GDM1 (cell line): ENCODE measurements at places on chromosomes 11 and 22.
A peak's percentile ranks its signal among the peaks of the same experiment; 100 is the strongest.

DNA sequence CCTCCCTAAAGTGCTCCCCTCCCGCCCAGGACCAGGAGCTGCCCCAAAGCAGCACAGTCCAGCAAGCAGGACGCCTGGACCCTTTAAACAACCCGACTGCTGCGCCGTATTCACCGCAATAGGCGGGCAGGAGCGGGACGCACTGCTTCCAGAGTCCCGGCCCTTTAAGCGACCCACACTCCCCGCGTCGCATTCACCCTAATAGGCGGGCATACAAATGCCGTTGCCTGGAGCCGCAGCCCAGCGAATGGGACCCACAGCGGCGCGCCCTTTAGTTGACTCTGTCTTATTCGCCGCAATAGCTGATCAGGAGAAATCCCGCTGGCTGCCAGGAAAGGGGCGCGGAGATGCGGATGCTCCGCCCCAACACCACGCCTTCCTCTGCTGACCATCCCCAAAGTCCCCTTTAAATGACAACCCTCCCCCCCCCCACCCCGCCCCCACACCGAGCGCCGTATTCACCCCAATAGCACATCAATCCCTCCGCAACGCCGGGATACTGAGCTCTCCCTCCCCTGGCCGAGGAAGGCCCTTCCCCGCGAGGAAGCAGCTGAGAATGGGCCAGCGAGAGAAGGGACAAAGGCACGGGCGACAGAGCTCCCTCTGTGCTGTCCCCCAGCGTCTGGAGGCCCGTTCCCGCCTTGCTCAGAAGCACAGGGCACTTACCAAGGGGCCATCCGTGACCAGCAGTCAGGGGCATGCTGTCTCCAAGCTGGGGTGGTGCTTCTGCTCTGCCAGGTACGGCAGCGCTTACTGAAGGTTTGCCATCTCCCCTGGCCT is 4.7 kb downstream of the OSBPL5 start:
- DNase-seq, result no peak

GRCh38 chr11:33178443-33179180 is 17.3 kb upstream of the CSTF3 start:
- no peak for DNase-seq

DNA sequence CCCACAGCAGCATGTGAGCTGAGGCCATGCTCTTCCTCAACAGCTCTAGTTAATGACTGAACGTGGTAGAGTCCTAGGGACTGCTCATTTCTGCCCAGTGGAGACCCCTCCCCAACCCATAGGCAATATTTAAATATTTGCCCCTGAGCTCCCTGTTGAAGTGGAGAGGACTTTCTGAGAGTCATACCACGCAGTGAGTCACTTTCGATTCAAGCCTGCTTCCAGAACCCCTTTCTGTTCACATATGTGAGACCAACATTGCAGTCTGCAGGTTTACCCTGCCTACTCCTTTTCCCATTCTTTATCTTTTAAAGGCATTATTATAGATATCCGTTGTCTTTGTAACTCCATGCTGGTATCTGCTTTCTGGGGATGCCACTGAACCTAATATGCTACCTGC is 946.3 kb downstream of the JRKL start:
- DNase-seq, result no peak

- DNase-seq, result no peak
Measured at GRCh38 chr22:19793661-19794310, 33.2 kb downstream of the TBX1 start.

- DNase-seq, result peak; percentile 17
Measured at GRCh38 chr11:63940786-63941185, 2.0 kb downstream of the NAA40 start.
